Mucosa of gallbladder (tissue), 1 donor: ENCODE measurements at places on chromosomes 12 and 14. TPM values are rescaled to one million over a fixed set of nuclear protein-coding genes. Genes with fewer than 3 reads are reported as not detected.
A peak's percentile ranks its signal among the peaks of the same experiment; 100 is the strongest.

- DNase-seq, result no peak
These were observed 632 bp downstream of the NYNRIN start for GRCh38 chr14:24399447-24399822.

Gene PLCZ1
- total RNA-seq, result not detected

GRCh38 chr12:122350141-122350848 lies 72.2 kb downstream of the CLIP1 start:
- DNase-seq, result peak; percentile 26

Gene RERG
- 5.9 TPM for total RNA-seq

Gene APOF
- total RNA-seq, result 0.20 TPM

DNA sequence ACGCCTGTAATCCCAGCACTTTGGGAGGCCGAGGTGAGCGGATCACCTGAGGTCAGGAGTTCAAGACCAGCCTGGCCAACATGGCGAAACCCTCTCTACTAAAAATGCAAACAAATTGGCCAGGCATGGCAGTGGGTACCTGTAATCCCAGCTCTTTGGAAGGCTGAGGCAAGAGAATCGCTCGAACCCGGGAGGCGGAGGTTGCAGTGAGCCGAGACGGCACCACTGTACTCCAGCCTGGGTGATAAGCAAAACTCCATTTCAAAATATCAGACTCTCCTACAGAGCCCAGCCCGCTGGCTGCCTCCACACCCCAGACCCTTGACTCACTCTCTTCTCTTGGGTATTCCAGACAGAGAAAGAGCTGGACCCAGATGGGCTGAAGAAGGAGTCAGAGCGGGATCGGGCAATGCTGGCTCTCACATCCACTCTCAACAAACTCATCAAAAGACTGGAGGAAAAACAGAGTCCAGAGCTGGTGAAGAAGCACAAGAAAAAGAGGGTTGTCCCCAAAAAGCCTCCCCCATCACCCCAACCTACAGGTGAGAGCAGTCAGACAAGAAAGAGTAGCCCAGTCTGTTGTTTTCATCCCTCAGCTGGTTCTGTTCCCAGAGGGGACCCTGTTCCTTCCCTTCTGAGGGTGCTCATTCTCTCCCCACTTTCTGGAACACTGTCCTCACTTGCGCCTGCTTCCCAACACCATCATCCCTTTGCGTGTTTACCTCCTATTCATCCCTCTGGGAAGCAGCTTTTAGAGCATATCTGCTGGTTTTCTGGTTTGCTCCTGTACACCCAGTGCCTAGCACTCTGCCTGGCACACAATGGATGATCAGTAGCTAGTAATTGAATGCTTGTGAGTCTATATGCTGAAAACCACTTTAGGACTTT lies 19.7 kb downstream of the AGAP2 start:
- no peak for DNase-seq
